Left lung (tissue), 14 donors: ENCODE measurements at places on chromosomes 1 and 21. TPM values are rescaled to one million over a fixed set of nuclear protein-coding genes. Genes with fewer than 3 reads are reported as not detected.

DNA sequence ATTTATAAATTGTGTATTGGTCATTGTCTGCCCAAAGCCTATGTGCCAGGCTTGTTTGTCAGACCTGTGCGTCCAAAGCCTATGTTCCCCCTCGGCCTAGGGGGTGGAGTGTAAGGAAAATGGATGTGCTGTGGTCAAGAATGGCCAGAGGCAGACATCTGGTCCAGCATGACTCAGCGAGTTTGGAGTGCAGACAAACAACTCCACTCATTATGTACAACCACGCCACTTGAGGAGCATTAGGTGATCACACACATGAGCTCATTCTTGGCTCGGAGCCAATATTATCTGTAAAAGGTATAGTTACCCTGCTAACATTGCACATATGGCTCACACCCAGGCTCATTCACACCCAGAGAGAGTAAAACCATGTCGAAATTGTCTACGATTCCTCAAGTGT, 1047.6 kb upstream of the ADGRL4 start:
- DNase-seq, result no peak

UBASH3A gene
- 0.10 TPM for polyA plus RNA-seq

DNA sequence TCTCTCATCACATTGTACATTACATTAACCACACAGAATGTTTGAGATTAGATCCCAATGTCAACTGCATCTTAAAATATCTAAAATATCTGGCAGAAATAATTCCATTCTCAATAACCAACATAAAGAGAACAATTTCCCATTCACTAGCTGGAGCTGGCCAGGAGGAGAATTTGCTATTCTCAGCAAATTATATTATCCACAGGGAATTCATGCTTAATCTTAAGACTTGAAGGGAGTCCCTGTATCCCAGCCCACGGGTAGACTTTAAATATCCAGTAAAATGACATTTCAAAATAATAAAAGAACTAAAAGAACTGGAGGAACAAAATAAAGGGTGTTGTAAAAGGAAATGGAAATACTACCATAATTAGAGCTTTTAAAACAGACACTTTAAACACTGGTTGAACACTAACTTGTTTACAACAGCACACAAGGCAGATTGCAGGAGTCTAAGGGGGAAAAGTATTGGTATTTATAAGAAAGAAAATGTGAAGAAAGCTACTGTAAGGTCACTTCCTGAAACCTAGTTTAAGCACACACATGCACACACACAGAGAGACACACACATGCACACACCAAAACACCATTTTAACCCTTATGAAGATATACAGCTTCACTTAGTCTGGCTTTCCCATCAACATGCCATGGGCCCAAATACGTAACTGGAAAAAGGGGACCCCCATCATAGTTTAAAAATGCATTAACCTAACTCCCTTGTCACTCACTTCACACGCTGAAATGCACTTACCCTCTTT, 107.0 kb downstream of the PTPN14 start:
- no peak for DNase-seq

DNA sequence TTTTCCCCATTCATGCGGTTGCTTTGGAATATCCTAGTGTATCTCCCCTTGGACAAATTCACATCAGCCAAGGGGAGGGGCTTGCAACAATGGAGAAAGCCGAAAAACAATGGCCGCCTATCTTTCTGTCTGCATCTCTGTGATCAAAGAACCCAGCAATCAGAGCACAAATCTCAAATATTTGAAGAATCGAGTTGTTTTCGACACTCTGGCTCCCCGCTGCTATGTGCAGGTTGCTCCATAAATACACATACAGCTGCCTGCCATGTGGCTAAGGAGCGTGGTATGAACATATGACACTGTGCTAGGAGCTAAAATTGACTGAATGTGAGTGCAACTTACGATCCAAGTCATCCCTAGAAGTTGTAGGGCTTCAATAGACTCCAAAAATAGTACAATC, 8.5 kb downstream of the CFHR4 start:
- DNase-seq, result no peak
